ACHN (cell line): ENCODE measurements at places on chromosomes 1 and 21.

GRCh38 chr1:152817309-152817708 is 5.5 kb downstream of the LCE1B start:
- DNase-seq, result no peak

- DNase-seq, result no peak
Observed at GRCh38 chr21:46052703-46053651, 44.9 kb upstream of the COL6A2 start.

GRCh38 chr1:210565306-210565705 is 236.6 kb downstream of the HHAT start:
- no peak for DNase-seq

- peak; percentile 39 for DNase-seq
Observed at GRCh38 chr1:150516050-150516591, 569 bp downstream of the FALEC start.

GRCh38 chr1:222897527-222898190 is 82.8 kb downstream of the DISP1 start:
- DNase-seq, result peak; percentile 16

- no peak for DNase-seq
Observed at GRCh38 chr1:112267929-112268328, 128.1 kb upstream of the CTTNBP2NL start.

- DNase-seq, result no peak
Observed at GRCh38 chr1:153550398-153550758, 1.3 kb upstream of the S100A3 start.

GRCh38 chr1:107342316-107342715 is 201.5 kb downstream of the NTNG1 start:
- no peak for DNase-seq

DNA sequence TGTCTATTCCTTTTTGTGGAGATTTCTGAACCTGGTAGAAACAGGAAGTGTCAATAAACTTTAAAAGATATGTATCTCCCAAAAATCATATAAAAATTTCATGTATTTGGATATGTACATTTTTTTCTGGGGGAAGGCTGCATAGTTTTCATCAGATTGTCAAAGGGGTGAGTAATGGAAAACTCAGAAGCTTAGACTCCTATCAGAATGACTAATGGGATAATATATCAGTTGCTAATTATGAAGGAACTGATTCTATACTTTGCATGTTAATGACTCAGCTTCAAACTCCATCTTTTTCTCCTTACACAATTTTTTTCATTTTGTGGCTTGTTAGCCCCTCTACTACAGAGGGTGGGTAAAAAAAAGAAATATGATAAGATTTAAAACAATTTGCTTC is 55.9 kb downstream of the GON4L start:
- no peak for DNase-seq

GRCh38 chr1:35901235-35901634 is 18.2 kb downstream of the AGO1 start:
- DNase-seq, result no peak

DNA sequence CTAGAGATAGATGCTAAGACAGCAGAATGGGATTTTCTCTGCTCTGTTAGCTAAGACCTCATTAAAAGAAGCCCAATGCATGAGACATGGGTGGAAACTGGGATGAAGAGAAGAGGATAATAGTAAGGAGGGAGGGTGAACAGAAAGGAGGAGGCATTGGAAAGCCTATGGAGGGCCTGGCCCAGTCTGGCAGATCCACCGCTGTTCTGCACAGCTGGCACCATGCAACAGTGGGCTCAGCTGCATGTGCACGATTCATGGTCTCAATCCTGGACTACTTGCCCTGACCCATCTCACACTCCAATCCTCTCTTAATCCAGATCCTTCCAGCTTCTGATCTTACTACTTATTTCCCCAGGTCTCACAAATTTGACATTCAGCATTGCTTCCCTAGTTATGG is 2.2 kb downstream of the PHC2 start:
- no peak for DNase-seq

- DNase-seq, result peak; percentile 58
Observed at GRCh38 chr1:162276493-162276892, 100.2 kb downstream of the SPATA46 start.

GRCh38 chr1:15870421-15870820 is 22.9 kb downstream of the SPEN start:
- DNase-seq, result no peak

- no peak for DNase-seq
Observed at GRCh38 chr1:21295002-21295401, 4.7 kb upstream of the ECE1 start.

DNA sequence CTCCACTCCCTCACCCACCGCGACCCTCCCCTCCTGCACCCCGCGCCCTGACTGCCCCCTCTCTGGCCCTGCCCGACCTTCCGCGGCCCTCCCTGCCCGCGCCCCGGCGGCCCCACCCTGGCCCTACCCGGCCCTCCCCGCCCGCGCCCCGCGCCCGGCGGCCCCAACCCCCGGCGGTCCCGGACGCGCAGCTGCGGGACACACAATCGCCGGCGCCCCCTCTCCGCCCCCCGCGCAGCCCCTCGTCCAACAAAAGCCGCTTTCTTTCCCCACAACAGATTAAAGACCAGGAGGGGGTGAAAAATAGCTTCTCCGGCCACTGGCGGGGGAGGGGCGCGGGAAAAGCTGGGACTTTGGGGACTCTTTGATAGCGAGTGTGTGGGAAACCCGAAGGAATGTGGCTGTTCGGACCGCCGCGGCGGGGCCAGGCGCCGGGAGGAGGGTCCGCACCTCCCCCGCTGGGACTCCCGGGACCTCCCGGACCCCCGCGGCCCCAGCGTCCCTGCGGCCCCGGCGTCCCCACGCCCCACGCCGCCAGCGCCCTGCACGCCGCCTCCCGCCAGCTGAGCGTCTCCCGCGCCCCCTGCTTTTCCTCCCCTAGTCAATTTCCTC is 8.8 kb upstream of the ID3 start:
- DNase-seq, result no peak

- no peak for DNase-seq
Observed at GRCh38 chr1:99646868-99647267, 955 bp downstream of the PALMD start.

- DNase-seq, result no peak
Observed at GRCh38 chr1:65845535-65846060, 52.9 kb downstream of the PDE4B start.

DNA sequence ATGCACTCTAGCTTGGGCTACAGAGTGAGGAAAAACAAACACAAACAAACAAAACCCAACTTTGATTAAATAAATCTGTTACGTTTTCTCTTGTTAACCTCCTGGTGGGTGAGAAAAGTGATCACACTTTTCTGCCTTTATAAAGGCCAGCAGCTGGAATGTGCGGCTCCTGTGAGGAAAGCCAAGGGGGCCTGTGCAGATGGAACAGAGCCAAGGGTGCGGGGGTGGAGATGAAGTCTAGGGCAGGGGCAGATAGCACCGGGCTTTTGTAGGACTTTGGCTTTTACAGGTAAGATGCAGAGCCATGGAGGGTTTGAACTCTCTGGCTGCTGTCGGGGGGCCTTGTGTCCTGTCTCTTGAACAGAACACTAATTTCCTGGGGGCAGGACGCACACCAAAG is 40.7 kb upstream of the GPR37L1 start:
- no peak for DNase-seq

- DNase-seq, result no peak
Observed at GRCh38 chr1:37448185-37448584, 26.2 kb upstream of the ZC3H12A start.

DNA sequence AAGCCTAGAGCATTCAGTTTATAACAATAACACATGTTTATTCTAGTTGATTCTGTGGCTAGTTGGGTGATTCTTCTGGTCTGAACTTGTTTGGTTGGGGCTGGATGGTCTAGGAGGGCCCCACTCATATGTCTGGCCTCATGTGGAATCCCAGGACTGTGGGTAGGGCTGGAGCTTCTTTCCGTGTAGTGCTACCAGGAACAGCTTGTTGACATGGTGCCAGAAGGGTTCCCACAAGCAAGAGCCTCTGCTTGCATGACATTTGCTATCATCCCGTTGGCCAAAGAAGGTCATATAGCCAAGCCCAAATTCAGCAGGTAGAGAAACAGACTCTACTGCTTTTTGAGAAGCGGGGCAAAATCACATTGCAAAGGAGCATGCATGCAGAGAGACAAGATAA is 67.6 kb upstream of the PPP2R5A start:
- DNase-seq, result no peak

DNA sequence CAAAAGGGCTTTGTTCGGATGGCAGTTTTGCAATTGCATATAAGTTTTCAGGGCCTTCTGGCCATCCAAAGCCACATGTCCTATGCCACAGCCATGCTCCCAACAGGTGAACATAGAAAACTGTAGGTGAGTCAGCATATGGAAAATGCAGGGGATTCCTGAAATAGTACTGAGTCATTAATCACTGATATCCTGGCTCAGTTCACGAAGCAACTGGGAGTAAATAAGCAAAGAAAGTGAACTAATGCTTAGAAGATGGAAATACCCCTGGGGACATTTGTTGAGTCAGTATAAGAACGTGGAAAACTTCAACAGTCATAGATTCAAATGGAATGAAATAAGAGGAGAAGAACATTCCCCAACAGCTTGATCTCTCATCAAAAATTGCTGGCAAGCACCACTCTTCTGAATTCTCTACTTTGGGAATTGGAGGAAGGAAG is 148.9 kb upstream of the RUNX1 start:
- peak; percentile 38 for DNase-seq

- no peak for DNase-seq
Observed at GRCh38 chr1:159076438-159077119, at the start of gene AIM2. AIM2 (minus strand) TSS chr1:159076766; CDS start chr1:159073499, 3,267 bp downstream.

GRCh38 chr1:94875794-94876193 is 51.1 kb downstream of the CNN3 start:
- no peak for DNase-seq

GRCh38 chr1:32063261-32063681 is 9.5 kb upstream of the TMEM39B start:
- peak; percentile 66 for DNase-seq

- DNase-seq, result no peak
Observed at GRCh38 chr1:94831641-94832040, 11.5 kb downstream of the SLC44A3 start.

DNA sequence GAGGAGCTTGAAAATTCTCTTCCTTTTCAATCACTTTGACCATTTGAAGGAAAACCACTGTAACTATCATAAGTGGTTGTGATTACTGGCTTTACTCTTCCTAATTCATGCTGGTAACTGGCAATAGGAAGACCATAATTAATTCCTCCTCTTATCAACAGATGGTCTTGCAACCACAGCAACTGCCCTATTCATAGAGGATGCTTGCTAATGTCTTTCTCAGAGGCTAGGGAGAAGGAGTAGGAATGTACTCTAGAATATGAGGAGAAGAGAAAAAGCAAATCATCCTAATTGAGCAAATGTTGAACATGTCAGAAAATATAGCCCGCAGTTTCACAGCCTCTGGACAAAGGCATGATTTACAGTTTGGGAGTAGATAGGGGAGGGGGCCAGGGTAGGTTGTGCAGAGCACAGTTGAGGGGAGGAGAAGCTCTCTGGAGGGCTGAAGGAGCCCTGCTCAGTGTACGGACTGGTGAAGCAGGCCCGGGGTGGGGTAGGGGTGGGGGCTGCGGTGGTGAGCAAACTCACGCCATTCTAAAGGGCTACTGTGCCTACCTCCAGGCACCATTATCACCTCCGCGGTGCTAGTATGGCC is 192.9 kb downstream of the PCP4 start:
- DNase-seq, result no peak

- DNase-seq, result no peak
Observed at GRCh38 chr1:156689953-156690674, 12.9 kb upstream of the NES start.

- DNase-seq, result no peak
Observed at GRCh38 chr1:186772228-186772627, 56.5 kb upstream of the PLA2G4A start.

GRCh38 chr1:8627728-8628127 is 189.7 kb downstream of the RERE start:
- no peak for DNase-seq

DNA sequence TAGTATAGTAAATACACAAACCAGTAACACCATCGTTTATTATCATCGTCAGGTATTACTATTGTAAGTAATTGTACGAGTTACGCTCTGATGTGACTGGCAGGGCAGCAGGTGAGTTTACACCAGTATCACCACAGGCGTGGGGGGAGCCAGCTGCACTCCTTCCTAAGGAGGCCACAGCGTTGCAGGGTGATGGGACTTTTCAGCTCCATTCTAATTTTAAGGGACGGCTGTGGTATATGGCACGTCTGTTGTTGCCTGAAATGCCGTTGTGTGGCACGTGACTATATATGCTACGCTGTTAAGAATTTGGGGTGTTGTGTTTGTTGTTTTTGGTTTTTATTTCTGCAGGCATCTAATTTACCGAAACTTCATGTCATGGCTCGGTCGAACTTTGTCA is 164.8 kb upstream of the COL6A1 start:
- no peak for DNase-seq

- no peak for DNase-seq
Observed at GRCh38 chr1:226682871-226683814, 55.9 kb downstream of the ITPKB start.

DNA sequence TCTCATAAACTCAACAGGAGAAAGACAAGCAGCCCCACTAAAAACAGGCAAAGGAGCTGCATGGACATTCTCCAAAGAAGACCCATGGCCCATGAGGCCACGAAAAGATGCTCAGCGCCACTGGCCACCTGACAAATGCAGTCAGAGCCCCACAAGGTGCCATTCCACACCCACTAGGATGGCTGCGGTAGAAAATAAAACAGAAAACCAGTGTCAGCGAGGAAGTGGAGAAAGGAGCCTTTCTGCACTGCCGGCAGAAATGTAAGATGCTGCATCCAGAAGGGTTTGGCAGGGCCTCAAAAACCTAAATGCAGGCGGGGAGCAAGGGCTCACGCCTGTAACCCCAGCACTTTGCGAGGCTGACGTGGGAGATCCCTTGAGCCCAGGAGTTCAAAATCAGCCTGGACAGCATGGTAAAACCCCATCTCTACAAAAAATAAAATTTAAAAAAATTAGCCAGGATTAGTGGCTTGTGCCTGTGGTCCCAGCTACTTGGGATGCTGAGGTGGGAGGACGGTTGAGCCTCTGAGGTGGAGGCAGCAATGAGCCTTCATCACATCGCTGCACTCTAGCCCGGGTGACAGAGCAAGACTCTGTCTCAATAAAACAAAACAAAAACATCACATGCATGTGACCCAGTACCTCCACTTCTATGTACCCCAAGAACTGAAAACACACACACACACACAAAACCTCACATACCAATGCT is 4.2 kb downstream of the WNT9A start:
- DNase-seq, result no peak

- no peak for DNase-seq
Observed at GRCh38 chr1:235971020-235971419, 93.9 kb downstream of the NID1 start.

- DNase-seq, result no peak
Observed at GRCh38 chr1:118154220-118154619, 30.8 kb downstream of the SPAG17 start.
